Bronchial epithelial cell (primary cell): ENCODE measurements at places on chromosomes 1 and 21.

DNA sequence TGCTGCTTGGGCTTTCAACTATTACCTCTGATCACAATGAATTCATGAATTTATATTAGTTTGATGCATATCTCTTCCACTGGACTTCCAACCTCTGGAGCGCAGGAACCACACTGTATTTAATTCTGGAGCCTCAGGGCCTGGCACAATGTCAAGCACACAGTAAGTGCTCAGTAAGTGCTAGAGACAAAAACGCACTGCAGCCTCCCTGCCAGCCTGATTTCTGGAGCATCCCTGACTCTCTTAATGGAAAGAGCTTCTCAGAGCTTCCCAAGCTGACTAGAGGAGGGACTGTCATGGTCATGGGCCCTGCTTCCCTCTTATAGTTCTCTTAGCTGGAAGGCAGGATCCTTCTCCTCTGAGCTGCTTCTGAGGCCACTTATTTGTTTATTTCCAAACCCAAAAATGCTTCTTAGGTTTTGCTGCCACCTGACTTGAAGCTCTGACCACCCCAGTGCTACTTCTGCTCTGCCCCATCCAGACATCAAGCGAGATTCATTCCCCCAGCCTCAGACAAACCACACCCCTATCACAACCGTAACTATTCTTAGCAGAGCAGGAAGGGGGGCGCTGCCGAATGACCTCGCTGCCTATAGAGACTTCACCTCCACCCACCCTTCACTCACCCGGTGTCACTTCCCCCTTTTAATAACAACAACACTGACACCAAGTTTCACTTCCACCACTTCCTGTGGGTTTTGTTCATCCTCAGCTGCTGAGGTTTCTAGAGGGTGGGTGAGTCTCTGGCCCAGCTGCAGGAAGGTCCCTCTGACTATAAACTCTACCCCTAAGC, 33.6 kb downstream of the NUAK2 start:
- no peak for DNase-seq

GRCh38 chr1:158112994-158113758, 67.5 kb upstream of the CD1D start:
- DNase-seq = peak; percentile 35

- DNase-seq = no peak
Observed at GRCh38 chr1:244406337-244406736, 45.4 kb downstream of the ADSS2 start.

DNA sequence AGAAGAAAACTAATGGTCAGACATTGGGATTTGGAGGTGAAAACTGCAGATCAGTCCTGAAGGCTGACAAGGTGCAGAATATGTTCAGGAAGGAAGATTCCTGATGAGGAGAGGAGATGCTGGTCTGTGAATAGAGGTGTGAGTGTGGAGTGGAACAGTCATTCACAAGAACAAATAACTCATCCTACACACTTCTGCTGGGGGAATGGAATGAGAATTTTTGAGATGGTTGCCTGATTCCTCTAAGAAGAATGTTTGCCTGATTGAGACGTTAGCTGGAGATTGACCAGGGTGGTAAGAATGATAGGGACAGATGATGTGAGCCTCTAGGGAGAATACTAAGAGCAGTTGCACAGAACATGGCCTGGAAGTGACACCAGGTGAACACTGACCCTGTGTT, 4.1 kb downstream of the S100A7 start:
- DNase-seq = no peak

- DNase-seq = peak; percentile 68
Observed at GRCh38 chr1:164787834-164788231, 228.8 kb downstream of the PBX1 start.

DNA sequence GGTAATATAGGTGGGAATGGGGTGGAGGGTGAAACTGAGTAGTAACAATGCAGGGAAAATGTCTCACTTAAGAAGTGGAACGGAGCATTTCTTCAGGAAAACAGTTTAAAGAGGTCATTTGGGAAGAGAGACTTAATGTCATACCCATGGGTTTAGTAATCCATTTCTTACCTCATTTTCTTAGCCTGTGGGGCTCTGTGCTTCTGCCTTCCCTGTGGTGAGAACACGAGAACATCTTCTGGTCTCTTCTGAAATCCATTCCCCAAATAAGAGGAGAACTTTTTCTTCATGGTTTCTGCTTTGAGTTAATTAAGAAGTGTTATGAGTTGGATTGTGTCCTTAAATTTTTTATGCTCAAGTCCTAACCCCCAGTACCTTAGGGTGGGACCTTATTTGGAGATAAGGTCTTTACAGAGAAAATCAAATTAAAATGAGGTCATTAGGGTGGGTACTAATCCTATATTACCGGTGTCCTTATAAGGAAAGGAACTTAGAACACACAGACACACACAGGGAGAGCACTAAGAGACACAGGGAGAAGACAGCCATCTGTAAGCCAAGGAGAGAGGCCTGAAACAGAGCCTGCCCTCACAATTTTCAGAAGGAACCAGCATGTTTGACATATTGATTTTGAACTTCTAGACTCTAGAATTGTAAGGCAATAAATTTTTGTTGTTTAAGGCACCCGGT, 5.4 kb downstream of the CCDC190 start:
- peak; percentile 30 for DNase-seq

- DNase-seq = no peak
Observed at GRCh38 chr1:8651236-8651890, 166.1 kb downstream of the RERE start.

GRCh38 chr1:115179397-115180079, 90.2 kb upstream of the TSPAN2 start:
- DNase-seq = peak; percentile 83

DNA sequence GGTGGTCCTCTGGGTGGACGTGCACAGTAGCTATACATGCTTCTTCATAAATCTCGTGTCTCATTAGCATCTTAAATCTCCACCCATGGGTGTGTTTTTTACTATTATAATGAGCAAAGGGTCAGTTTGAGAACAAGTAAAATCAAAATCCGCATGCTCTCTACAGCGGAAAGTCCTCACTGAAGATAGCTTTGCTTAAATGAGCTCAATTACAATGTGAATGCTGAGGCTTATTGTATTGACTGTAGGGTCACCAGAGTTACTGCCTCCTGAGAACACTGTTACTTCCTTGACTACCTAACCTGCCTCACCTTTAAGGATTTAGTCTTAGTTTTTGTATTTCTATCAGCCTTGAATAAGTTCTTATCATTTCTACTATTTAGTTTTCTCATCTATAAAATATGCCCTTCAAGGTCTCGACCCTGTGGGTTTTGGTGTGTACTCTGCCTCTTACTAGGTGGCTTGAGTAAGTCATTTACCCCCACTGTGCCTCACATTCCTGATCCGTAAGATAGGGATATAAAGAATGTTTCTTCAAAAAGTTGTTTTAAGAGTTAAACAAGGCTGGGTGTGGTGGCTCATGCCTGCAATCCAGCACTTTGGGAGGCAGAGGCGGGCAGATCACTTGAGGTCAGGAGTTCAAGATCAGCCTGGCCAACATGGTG, 7.9 kb downstream of the SLAMF7 start:
- DNase-seq = no peak

DNA sequence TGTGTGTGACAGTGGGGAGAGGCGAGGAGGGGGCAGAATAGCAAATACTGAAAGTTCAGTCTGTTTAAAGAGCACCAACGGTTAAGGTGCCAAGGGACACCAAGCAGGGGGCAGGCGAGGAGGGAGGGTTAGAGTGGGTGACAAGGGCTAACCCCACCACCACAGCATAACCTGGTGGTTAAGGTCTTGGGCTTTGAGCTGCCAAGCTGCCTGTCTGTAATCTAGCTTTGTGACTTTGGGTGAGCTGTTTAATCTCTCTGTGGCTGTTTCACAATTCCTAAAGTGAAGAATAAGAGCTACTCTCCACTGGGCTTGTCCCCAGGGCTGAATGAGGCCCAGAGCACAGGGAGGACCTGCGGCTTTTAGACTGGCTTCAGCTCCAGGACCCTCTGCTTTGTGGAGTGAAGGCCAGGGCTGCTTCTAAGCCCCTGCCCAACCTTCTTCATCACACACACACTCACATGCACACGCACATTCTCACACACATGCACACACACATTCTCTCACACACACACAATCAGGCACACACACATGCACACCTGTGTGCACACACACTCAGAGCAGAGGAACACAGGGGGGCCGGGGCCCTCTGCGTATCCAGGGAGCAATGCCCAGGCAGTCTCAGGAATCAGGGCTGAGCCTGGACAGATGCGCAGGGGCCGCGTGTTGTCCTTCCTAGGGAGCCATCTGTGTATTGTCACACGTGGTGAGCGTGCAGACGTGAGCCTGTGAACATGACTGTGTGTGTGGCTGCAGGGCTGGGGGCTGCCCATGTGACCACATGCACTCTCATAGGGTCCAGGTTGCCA, 101.6 kb upstream of the TARDBP start:
- DNase-seq = no peak

DNA sequence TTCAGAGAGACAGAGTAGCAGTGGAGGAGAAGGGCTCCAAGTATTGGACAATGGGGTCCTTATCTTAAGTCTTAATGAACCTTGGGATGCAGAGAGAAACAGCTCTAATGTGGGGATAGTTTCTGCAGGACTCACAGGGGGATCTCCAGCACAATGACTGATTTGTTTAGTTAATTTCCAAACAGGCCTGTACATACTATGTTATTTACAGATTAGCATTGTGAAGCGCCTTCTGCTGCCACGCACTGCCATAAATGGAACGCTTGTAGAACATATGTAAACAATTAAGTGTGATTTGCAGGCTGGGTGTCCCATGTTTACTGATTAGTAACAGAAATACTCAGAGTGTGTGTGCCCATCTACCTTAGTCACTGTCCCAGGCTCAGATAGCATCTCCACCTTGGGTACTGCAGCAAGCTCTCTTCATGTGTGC, 56.1 kb downstream of the NTPCR start:
- no peak for DNase-seq

GRCh38 chr1:202286622-202287097, 55.1 kb downstream of the UBE2T start:
- DNase-seq = no peak
